Stimulated activated CD8-positive, alpha-beta memory T cell treated with anti-CD3 and anti-CD28 coated beads, Interleukin-4, amount 100 ng/mL, for 1 hour (primary cell): ENCODE measurements at places on chromosomes 1 and 21.

GRCh38 chr1:41588334-41588875, 103.9 kb upstream of the EDN2 start:
- no peak for DNase-seq

- no peak for DNase-seq
These were observed 18.7 kb downstream of the C1orf198 start for GRCh38 chr1:230849451-230850224.

- no peak for DNase-seq
These were observed 258.5 kb downstream of the FOXD2 start for GRCh38 chr1:47696404-47696736.

DNA sequence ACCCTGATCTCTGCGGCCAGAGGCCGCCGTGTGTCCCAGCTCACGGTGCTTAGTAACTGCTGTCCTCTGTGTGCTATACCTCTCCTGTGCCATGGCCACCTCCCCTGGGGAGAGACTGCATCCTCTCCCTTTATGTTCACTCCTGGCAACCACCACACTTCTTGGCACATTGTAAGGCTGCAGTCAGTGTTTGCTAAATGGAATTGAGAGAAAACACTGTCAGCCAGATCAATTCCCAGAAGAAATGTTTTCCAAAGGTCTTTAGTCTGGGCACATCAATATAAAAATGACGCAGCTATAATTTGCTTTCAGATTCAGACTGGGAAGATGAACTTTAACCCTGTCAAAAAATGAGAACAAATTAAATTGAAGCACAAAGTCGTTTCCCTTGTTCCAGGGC, 96.8 kb downstream of the BEND5 start:
- DNase-seq = no peak

DNA sequence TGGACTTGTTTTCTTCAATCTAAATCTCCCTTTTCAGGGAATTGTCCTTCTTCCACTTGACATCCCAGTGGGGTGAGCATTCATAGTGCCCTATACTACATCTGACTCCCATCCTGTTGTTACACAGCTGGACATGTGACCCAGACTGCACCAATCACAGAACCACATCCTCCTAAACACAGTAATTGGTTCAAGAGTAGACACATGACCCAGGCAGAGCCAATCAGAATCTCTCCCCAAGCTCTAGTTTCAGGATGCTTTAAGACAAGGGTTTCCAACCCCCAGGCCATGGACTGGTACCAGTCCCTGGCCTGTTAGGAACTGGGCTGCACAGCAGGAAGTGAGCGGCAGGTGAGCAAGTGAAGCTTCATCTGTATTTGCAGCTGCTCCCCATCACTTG, 5.6 kb upstream of the DDOST start:
- no peak for DNase-seq

- DNase-seq = no peak
These were observed 40.7 kb upstream of the DHCR24 start for GRCh38 chr1:54927472-54928240.

DNA sequence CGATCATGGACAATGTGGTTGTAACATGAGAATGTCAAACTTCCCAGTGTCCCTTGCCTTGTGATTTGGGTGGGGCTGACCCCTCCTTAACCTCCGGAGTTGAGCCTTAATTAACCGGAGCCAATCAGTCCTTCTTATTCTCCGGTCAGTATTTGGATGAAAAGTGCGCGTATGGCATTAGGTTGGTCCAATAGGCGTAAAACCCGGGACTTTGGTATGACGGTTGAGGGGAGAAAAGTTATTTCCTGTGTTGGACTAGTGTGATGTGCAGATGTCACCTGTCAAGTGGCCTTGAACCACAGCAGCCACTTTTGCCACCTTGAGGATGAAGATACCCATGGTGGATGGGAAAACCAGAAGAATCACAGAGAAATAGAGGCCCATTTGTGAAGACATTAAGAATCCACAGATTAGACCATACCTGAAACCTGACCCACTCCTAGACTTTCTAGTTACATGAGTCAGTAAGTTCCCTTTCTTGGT, 5.1 kb downstream of the PAFAH2 start:
- no peak for DNase-seq

- DNase-seq = no peak
These were observed 1.2 kb downstream of the MFN2 start for GRCh38 chr1:11981378-11982009.

DNA sequence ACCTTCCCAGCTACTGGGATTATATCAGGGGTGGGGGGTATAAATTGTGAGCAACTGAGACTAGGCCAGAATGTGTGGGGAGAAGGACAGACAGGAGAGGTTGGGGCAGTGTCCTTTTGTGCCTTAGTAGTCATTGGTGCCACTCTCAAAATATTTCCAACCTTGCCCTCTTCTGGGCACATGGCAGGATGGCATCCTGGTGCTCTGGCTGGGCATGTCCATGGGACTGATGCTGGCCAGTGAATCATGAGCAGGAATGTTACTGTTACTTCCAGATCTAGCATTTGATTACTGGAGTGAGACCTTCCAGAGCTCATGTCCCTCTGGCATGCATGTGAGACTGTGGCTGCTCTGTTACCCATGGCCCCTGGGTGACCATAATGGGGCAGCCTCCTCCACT, 151.2 kb downstream of the MATN1 start:
- DNase-seq = no peak

GRCh38 chr1:36400514-36400824, 2.8 kb upstream of the LSM10 start:
- no peak for DNase-seq

DNA sequence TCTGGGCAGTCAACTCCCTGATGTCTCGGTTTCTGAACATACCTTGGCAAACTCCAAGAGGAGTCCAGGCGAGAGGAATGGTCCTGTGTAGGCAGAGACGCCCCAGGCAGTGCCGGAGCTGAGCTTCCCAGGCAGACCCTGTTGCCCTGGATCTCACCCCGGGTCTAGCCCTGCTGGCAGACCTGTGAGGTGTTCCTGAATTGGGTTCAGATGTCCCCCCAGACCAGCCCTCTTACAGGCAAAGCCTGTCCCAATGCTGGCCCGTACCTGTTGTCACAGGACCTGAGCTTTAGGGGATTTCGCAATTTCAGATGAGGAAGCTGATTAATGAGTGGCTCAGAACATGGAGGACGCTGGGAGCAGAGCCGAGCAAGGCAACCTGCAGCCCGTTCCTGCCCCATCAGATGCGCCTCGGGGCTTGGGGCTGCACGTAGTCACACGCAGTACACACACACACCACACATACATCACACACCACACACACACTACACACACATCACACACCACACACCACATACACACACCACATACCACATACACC, 38.5 kb upstream of the PDE9A start:
- DNase-seq = no peak

DNA sequence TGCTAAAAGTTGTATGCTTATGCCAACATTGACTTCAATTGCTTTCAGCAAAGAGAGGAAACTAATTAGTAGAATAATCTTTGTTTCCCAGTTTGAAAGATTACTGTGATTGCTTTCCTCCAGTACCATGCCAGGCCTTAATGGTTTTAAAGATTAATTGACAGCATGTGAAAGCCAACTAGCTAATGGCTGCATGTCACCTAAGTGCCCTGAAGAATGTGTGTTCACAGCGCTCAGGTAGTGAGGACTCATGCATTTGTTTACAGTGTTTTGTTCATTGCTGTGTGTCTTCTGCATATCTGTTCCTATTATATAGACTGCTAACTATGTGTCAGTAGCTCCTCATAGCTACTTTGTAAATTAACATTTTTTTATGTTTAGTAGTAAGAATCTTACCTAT, 335.6 kb downstream of the LRRIQ3 start:
- DNase-seq = no peak

- DNase-seq = no peak
These were observed 953.8 kb upstream of the ADGRL2 start for GRCh38 chr1:80846966-80847365.

- DNase-seq = no peak
These were observed 16.4 kb downstream of the EPHA2 start for GRCh38 chr1:16139473-16139962.
